ENCODE measurements at places on chromosomes 5 and 9.

DNA sequence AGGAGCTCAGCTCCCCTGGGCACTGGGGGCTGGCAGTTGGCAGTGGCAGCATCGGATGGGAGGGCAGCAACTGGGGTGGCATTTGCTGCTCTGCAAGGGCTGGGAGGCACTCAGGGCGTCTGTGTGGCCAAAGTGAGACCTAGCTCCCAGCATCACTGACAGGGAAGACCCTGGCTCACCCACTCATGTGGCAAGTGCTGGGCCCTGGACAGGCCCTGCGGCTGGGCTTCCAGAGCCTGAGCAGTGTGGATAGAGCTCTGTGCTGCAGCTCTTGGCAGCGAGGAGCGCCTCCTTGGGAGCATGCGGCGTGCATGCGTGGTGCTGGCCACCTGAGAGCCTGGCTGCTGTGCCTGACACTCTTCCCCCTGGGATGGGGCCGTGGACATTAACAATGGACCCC is 10.2 kb downstream of the CEP72 start:
- no peak for DNase-seq

DNA sequence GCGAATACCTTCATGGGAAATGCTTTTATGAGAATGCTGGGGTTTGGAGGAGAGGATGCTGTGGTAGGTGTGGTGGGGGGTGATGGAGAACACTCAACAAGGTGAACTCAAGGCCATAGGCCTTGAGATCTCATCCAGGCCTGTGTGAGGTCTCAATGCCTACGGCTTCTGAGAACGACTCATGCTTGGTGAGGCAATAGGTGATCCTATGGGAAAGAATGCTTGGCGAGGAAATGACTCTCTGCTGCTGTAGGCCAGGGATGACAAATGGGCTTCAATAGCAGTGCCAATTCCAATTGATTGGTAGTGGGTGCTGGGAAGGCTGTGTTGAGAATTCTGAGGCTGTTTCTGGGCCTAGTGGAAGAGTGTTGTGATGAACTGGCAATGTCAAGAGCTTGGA is 280.2 kb upstream of the CLINT1 start:
- no peak for DNase-seq

DNA sequence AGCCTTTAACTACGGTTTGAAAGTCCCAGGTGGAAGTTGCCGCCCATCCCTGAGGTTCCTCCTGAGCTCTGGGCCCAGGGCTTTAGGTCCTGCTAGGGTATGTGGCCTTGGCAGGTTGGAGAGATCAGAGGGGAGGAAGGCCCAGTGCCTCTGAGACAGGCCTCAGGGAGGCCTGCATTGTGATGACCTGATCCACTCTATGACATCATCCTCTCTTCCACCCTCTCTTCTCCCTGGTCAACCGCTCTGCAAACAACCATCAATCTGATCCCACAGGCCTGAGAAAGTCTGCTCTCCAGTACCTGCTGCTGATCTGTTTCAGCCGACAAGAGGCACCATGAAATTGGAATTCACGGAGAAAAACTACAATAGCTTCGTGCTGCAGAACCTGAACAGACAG is at the start of gene CCIN:
Gene CCIN, plus strand, starts transcription at position 223 of the 400 bp plus-strand sequence. Its CDS starts 115 bp downstream, at position 338.
- DNase-seq: no peak

DNA sequence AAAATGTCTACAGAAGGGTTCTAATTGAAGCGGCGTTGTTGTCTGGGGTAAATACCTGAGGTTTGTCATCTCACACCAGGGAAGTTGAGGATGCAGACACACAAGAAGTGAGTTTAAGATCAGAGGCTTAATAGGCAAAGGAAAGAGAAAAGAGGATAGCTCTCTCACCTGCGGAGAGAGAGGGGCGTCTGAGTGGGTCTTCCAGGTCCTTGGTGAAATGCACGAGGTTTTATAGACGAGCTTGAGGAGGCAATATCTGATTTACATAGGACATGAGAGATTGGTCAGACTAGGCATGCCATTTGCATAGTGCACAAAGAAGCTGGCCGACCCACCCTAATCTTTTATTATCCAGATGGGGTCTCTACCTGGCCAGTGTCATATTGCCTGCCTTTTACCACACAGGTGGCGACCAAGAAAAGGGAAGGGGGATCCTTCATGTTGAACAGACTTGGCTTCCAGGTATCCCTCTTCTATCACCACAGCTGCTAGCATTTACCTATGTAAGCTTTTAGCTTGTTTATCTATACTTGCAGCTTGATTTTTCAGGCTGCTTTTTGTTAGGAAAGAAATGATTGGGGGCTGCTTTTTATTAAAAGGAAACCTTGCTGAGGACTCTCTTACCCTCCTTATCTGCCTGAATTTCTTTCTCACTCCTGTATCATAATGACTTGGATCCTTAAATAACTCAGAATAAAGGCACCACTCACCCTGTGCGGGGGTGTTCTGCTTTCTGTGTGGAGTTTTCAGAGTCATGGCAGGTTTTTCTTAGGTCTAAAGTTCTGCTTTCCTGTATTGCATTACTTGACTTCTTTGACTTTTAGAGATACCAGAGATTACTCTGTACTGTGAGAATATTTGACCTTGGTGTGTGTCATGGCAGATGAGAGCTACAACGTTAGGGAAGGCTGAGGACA is 9.4 kb upstream of the GLT6D1 start:
- no peak for DNase-seq

DNA sequence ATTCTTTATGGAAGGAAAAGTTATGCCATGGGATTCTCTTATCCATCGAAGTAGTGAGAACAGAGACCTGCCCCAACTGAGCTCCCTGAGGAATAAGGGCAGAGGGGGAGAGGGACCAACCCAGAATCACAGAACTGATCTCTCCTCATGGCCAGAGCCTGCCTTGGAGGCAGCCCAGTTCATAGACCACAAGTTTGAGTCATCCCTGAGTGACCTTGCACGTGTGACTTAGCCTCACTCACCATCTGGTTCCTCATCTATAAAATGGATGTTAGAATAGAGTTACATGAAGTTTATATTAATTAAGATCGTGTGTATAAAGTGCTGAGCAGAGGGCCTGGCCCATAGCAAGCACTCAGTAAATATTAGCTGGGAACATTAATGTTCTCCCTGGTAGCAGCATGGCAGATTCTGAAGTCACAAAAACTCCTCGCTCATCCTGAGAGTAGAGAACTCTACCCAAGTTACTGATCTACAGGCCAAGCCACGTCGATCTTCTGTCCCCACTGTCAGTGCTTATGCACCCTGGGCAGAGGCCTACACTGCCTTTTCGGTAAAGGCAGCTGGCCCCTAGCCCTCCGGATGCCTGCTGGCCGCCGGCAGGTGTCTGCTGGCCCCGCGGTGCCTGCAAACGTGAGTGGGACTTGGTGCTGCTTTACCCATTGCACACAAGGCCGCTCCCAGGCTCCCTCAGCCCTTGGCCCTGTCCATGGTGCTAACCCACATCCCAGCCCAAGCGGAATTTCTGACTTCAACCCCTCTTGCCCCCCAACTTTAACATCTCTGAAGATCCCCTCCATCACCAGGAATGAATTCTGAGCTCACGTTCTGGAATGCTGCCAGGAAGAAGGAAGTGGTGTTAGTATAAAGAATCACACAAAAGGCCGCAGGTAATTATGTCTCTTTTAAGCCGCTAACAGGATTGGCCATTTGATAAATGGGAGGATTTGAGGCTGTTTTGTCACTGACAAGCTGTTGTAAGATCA is 61.1 kb upstream of the ARAP3 start:
- DNase-seq: peak; percentile 45

DNA sequence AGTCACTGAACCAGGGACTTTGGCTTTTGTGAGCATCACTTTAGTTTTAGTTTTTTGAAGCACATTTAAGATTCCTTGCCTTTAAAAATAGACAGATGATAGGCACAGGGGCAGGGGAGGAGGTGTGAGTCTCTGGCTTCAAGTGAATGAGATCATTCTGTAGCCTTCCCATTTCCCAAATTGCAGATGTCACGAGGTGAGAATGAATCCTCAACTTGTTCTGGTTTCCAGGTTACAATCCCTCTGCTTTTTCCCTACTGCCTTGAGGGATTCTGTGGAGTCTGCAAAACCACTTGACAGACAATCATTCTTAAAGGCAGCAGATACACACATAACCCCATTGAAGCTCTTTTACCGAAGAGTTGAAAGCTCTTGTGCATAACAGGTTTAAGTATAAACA is 332.4 kb downstream of the DMAC1 start:
- no peak for DNase-seq

DNA sequence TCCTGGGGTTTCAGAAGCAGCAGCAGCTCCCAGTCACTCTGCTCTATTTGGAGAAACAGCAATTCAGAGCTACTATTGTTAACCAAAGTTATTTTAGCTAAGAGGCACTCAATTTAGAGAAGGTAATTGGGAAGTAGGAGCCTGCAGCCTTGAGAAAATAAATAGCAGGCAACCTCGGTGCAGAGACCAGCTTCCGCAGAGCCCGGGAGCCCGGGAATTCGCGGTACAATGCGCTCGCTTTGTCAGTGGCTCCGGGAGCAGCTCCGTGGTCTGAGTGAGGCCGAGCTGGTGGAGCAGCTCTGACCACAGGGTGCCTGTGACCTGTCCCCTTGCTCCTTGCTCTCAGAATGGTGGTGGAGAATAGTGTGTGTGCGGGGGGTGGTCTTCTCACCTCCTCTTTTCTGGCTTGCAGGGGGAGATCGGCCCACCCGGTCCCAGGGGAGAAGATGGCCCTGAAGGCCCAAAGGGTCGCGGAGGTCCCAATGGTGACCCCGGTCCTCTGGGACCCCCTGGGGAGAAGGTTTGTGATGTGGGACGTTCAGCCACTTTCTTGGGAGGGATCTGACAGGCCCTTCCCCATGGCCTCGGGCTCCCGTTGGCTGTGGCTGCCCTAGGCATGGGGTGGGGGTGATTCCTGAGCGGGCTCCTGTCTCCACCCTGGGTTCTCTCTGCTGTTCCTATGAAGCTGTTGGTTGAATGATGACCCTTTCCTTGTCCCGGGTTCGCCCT is 95.9 kb upstream of the FCN2 start:
- DNase-seq: no peak

DNA sequence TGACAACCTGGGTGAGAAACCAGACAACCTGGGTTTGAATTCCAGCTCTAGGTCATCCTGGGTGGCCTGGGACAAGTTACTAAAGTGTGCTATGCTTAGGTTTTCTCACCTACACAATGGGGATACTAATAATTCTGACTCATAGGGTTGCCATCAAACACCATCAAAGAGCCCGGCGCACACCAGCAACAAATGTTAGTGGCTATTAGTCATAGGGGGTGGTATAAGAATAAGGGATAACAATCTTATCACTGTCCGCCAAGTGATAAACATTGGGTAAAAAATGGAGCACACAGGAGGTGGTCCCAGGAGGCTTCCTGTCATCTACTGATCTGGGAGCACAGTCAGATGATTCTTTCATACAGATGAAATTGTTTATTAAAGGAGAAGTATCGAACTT is 61.4 kb upstream of the AFAP1L1 start:
- no peak for DNase-seq

DNA sequence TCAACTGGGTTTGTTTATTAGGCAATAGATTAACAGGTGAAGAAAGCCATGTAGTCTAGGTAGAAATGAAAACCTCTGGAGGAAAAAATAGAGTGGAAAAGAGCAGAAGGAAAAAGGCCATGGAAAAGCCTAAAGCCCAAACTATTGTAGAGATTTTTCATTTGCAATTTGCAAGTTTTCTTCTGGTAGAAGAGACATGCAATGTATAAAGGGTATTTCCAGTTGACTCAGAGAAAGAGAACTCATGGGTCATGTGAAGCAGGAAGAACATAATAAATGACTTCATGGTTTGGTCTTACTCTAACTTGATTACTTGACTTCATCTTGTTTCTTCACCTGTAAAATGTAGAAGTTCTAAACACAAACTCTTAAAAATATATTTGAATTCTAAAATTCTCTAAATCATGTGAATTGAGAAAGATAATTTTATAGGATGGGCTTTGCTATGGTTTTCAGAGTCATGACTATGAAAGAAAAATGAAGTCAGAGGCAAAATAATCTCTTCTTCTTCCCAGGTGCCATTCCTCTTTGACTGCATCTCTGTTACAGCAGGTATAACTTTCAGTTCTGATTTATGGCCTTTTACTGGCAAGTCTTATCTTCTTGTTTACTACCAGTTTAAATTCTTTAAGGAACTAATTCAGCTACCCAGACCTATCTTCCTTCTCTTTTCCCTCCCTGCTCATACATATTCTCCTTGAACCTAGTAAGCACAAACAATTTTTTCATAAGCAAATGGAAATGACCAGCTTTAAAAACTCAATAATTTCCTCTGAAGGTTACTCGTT is 47.7 kb upstream of the TMC1 start:
- no peak for DNase-seq

DNA sequence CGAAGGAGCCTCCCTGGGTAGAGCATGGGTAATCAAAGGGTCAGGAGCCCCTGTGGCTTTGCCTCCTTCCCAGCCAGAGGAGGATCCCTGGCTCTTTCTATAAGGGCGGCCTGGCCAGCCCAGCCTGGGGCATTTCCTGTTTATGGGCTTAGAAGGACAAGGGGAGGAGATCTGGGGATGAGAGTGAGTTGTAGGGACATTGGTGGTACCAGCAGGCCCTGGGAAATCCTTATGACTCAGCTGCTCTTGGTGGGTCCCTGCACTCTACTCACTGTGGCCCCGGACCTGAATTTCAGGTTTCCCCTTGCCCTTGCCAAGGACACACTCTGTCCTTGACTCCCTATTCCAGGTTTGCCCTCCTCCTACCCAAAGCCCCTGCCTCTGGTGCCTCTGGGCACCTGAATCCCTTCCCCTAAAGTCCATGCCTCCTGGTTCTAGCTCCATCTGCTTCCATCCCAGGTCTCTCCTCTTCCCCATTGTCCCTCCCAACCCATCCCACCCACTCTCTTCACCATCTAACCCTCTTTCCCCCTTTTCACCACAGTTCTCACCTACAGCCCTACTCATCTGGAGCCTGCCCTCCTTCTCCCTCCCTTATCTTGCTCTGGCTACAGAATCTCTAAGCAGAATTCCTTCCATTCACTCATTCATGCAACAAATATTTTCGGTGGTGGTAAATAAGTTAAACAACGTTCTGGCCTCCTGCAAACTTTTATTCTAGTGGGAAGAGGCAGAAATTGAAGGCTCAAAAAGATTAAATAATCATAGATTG is 34.9 kb downstream of the PCDH1 start:
- DNase-seq: no peak

- no peak for DNase-seq
Measured at GRCh38 chr5:164671640-164672039, 1166.2 kb downstream of the MAT2B start.

GRCh38 chr5:45796959-45797553 is 100.9 kb upstream of the HCN1 start:
- no peak for DNase-seq

DNA sequence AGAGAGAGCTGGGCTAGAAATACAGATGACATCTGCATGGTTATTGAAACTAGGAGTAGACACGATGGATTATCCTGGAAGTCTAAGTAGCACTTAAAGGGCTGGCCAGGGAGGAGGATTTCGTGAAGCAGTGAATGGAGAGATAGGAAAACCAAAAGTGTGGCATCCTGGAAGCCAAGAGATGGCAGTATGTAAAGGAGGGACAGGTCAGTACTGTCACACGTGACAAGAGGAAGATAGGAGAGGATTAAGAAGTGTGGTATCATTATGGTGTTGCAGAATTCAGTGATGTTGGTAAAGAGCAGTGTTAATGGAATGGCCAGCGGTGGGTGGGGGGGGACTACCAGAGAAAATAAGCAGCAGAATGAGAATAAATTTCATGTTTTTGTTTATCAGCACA is 11.7 kb downstream of the RAD23B start:
- no peak for DNase-seq

GRCh38 chr9:69058101-69058500 is 22.5 kb downstream of the FXN start:
- no peak for DNase-seq
